ENCODE measurements at places on chromosomes 2 and 18.

GRCh38 chr18:66587430-66587829, 16.5 kb downstream of the CDH19 start:
- no peak for DNase-seq

- no peak for DNase-seq
Observed at GRCh38 chr2:186093174-186093573, 354.6 kb downstream of the FSIP2 start.

- DNase-seq: no peak
Observed at GRCh38 chr18:52970686-52971085, 630.7 kb downstream of the DCC start.

DNA sequence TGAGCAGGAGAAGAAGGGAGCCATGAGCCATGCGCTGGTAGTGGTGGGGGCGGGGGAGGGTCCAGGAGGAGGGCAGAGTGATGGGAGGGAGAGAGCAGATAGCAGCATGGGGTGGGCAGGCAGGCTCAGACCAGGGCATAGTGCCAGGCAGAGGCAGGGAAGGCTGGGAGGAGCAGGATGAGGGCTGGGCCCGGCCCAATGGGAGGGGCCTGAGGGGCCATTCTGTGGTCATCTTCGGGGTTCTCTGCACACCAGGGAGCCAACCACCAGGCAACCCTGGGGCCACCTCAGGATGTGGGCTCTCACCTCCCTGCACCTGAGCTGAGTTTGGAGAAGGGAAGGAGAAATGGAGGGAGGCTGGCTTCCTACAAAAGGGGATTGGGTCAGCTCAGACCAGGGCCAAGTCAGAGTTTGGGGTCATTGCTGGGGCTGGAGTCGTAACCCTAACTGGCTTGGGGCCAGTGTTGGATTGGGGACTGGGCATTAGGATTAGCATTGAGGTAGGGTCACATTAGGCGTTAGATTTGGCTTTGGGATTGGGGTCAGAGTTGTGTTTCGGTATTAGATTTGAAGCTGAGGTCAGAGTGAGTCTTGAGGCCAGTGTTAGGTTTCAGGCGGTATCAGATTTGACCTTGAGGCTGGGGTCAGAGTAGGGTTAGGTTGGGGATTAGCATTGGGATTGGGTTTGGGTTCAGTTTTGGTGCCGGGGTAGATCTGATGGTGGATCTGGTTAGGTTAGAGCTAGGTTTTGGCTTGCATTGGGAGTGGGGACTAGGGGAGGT, 11.2 kb downstream of the VIL1 start:
- no peak for DNase-seq

- DNase-seq: no peak
Observed at GRCh38 chr2:177393203-177393755, 706 bp downstream of the AGPS start.

DNA sequence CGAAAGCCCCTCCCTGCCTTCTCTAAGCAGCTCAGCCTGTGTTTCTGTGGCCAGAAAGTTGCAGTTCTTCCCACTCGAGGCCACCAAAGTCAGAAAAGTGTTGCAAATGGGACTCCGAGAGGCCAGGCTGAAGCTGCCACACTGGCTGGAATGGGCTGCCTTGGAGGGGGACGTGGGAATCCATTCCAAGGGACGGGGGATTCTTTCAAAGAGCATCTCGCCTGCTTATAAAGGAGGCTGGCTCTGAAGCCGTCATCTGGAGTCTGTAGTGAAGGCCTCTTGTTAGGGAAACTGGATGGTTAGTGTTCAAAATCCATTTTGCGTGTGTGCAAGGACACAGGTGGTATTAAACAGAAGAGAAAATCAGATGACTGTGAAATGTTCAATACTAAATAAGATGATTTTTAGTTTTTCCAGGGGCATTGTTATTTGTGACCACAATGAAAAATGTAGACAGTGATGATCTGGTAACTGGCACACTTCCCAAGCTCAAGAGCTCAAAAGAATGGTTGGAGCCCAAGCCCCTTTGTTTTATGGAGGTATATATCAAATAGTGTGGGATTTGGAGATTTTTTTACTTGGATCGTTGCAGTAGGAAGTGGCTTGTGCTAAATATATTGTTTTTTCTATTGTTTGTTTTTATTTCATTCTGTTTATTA, 782 bp downstream of the FAM228B start:
- no peak for DNase-seq

- no peak for DNase-seq
Observed at GRCh38 chr2:33129263-33130053, 182.7 kb downstream of the LTBP1 start.

DNA sequence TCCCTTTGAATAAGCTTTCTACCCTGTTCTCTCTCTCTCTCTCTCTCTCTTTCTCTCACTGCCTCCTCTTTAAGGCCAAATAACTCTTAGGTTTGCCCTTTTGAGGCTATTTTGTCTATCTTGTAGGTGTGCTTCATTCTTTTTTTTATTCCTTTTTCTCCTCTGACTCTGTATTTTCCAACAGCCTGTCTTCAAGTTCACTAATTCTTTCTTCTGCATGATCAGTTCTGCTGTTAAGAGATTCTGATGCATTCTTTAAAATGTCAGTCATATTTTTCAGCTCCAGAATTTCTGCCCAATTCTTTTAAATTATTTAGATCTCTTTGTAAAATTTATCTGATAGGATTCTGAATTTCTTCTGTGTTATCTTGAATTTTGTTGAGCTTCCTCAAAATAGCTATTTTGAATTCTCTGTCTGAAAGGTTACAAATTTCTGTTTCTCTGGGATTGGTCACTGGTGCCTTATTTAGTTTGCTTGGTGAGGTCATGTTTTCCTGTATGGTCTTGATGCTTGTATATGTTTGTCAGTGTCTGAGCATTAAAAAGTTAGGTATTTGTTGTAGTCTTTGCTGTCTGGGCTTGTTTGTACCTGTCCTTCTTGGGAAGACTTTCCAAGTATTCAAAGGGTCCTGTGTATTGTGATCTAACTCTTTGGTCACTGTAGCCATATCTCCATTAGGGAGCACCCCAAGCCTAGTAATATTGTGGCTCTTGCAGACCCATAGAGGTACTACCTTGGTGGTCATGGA, 35.4 kb upstream of the DYNC1I2 start:
- DNase-seq: no peak

DNA sequence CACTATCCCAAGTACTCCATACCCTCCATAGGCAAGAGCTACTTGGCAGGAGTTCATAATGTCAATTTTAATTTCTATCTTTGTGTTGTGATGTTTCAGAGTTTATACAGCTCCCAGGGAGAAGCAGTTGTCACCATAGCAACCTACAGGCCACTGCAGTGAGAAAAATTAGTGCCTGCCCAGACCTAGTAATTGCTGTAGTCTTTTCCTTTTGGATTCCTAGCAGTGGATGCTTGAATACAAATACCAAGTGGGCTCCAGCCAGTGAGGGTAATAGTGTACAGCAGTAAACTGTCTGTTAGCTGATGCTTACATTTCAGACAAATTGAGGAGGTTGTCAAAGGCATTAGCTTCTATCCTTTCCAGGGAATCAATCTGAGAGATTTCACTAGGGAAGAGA, 26.7 kb downstream of the LHCGR start:
- DNase-seq: no peak

DNA sequence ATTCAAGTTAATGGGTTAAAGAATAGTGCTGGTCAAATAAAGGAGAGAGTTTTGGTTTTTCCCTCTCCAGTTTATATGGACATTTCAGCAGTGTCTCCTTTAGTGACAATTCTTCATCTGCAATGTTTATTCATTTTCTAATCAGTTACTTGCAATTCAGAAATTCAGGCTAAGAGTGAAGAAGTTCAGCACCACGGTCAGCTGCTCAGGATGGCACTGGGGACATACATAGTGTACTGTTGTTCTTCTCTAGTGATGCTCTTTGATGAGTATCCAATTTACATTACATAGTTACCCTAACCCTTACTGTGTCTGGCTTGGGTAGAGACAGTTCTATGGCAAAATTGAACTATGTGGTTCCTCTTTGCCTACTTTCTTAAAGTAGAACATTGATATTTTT, 412.7 kb downstream of the CNTNAP5 start:
- DNase-seq: no peak

DNA sequence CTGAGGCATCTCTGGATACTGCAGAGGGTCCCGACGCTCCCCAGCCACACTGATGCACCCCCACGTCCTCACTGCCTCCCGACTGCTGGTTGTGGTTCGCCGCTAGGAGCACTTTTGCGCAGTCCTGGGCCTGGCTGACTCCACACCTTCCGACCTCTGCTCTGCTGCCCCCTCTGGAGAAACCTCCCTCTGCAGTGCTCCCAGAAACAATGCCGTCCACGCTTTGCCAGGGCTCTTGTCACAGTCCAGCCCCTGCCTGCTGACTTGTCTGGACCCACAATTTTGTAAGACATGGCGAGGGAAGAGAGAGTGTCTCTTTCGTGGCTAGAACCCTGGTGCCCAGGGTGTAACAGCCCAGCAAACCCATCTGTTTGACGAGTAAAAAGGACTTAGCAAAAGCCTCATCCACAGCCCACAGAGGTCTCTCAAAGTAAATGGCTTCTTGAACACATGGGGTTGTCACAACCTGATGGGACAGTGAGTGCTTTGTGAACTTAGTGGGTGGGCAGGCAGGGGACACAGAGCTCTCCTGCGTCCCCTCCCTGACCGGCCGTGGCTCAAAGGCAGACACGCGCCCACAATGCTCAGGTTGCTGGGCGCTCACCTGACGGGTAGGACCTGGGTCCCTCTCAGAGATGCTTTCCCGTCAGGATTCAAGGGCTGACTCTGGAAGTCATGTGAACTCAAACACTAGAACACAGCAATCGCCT, 4.0 kb downstream of the COPS9 start:
- no peak for DNase-seq

DNA sequence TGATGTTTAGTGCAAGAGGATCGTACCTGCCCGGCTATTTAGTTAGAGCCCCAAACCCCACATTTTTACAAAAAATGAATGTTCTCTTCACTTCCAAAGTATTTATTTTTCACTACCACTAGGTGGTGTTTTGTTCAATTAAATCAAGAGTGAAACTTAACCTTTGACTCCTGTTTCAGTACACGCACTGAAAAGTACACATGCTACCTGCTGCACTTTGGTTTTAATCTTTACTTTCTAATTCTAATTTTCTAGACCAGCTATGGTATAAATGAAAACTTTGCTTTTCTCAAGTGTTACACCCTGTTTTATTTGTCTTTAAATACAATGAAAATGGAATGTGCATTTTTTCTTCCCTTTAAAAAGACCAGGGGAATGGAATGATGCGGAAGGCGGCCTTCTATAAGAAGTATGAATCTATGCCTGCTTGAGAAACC, 31.4 kb upstream of the CHN1 start:
- no peak for DNase-seq

- no peak for DNase-seq
Observed at GRCh38 chr2:12824351-12824777, 107.6 kb downstream of the TRIB2 start.

- DNase-seq: no peak
Observed at GRCh38 chr18:66735933-66736332, 132.0 kb upstream of the CDH19 start.

GRCh38 chr2:4882421-4882820, 809.8 kb upstream of the SOX11 start:
- no peak for DNase-seq

GRCh38 chr2:131058214-131058843, 34.9 kb downstream of the FAM168B start:
- DNase-seq: no peak

DNA sequence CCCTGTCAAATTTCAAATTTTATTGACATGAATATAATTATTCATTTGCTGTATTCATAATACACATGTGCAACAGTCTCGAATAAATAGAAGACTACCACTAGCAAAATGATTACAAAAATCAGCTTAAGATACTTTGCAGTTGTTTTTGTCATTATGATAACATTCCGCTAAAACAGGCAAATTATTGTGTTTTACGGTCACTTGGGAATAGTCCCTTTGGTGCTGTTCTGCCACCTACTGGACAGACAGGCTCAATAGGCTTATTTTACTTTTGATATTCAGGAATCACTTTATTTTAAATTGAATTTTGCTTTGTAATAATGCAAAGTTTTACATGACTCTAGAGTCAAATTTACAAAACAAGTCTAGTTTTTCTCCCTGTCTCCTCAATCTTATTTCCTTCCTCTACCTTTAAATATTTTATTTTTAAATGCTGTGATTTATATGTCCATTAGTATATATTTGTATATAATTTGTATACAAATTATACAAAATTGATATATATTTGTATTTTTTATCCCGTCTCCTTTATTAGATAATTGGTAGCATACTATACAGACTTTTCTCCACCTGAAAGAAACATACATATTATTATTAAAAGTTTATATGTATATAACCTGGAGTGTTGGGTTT, 456.3 kb downstream of the DLGAP1 start:
- peak; percentile 45 for DNase-seq

DNA sequence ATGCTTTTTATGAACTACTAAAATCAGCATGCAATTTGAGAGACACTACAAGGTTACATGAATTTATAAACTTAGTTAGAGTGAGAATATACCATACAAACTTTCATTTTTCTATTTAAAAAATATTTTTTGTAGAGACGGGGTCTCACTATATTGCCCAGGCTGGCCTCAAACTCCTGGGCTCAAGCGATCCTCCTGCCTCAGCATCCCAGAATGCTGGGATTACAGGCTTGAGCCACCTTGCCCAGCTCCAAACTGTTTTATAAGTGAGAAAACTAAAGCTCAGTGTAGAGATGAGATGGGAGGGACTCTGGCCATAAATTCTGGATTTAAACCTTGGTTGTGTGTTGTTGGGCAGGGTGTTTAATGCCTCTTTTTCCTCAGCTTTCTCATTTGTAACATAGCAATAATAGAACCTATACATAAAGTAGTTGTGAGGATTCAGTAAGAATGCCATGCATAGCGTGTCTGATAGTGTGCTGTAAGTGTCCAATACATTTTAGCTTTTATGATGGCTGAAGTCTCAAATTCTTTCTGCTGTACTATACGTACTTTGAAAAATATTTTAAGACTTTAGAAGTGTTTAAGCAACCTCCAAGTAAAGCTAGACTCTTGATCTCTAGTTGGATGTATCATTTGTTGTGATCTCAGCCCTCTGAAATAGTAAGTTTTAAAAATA, 9.7 kb downstream of the CAB39 start:
- no peak for DNase-seq

DNA sequence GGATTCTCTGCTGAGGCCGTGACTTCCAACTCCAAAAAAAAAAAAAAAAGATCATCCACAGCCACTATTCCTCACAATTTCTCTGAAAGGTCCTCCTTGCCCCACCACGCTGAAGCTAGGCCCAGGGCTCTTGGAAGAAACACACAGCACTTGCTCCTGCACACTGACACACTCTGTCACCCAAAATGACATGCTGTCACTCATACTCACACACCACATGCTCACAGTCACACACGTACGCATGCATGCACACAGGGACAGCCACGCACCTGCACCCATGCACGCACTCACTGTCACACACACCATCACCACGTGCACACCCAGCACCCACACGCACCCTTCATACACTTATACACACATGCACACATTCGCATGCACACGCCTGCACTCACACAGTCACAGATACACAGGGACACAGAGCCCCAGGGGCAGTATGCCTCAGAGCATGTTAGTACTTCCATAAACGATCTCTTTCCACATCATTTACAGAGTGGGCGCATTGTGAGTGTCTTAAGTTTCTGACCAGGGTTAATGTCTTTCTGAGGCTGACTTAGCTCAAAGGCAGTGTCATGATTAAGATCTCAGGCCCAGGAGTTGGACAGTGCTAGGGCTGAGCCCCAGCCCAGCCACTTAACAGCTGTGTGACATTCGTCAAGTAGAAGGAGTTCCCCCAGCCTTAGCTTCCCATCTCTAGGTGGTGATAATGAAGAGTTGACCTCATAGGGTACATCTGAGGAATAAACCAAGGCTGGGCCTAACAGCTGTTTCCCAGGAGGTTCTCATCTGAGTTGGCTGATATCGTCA, 93.4 kb downstream of the GLI2 start:
- DNase-seq: no peak

GRCh38 chr2:42327125-42327524, 33.9 kb downstream of the COX7A2L start:
- DNase-seq: no peak

- DNase-seq: peak; percentile 69
Observed at GRCh38 chr18:58241877-58242276, 197.9 kb downstream of the NEDD4L start.
